ENCODE measurements at places on chromosomes 6 and 20.

DNA sequence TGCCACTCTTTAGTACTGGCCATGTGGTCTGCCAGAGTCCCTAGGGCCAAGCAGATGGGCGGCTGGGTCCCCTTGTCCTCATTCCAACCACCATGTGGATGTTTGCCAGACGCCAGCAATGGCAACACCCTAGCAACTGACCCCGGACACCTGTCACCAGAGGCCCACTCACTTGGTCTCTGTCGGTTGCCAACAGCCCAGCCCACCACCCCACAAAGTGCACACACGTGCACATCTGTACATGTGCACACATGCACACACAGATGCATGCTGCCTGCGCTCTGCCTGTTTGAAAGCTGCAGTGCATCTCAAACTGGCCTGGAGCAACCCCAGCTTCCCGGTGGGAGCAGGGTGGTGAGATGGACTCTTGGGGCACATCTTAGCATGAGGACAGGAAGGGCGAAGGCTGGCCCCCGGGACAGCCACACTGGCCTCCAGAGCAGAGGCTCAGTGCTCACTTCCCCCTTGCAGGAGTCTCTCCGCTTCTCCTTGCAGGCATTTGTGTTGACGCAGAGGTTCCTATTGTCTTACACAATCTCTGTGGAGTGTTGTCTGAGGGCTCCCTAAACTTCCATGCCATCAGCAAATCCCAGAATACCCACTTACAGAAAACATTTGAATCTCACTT is 54.0 kb downstream of the PSMG4 start:
- no peak for DNase-seq

DNA sequence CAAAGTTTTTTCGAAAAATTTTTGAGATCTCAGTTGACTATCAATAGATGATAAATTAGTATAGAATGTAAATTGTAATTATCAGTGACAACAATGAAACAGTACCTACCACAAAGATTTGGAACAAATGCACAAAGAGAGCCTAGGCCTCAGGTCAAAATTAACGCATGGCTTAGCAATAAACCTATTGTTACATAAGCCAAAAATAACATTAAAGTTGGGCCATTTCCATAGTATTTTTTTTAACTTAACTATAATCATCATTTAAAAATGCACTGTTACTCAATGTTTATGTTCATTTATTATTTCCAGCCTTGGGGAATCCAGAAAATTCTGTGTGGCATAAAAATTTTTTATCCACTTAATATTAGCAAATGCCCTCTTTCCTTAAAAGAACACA is 117.0 kb downstream of the EPB41L2 start:
- no peak for DNase-seq

DNA sequence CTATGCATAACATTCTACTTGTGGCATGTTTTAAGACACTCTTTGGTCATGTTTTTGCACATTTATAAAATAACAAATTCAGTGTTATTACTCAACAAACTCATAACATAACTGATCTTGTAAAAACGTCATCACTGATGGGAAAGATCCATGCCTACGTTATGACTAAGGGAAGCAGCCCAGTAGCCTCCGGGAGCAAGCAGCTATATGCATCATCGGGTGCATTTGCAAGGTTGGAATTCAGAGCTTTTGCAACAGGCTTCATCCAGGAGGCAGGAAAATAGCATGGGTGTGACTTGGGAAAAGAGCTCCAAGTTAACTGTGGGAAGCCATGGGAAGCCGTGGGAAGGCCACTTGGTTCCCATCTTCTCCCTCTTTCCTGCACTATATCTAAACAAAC is 271.6 kb upstream of the SGK1 start:
- no peak for DNase-seq

- no peak for DNase-seq
Measured at GRCh38 chr6:133289733-133290306, 48.7 kb downstream of the EYA4 start.

DNA sequence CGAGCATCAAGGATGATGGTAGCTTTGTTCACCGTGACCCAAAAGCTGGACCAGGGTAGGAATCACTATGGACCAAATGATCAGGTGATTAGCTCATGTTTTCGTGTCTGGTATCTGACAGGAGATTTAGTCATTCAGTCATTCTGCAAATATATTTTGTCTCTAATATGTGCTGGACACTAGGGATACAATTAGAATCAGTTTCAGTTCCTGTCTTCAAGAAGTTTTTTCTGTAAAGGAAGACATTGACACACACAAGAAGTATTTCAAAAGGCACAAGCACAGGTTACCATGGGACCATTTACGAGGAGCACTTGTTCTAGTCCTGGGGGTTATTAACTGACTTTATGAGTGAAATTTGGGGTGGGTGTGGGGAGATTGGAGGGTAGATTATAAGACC is 244.9 kb downstream of the HIVEP2 start:
- no peak for DNase-seq

DNA sequence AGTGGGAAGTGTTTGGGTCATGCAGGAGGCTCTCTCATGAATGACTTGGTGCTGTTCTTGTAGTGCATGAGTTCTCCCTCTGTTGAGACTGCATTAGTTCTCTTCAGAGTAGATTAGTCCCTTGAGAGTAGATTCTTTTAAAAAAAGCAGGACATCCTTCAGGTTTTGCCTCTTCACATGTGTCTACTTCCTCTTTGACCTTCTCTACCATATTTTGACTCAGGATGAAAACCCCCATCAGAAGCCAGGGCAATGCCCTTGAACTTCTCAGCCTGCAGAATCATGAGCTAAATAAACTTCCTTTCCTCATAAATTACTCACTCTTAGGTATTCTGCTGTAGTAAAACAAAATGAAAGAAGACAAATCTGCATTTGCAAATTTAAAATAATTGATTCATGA is 170.3 kb downstream of the CD109 start:
- DNase-seq: no peak

GRCh38 chr20:41293269-41294037 is 24.1 kb downstream of the ZHX3 start:
- DNase-seq: no peak

- no peak for DNase-seq
Measured at GRCh38 chr20:41309817-41310216, 7.7 kb downstream of the ZHX3 start.

DNA sequence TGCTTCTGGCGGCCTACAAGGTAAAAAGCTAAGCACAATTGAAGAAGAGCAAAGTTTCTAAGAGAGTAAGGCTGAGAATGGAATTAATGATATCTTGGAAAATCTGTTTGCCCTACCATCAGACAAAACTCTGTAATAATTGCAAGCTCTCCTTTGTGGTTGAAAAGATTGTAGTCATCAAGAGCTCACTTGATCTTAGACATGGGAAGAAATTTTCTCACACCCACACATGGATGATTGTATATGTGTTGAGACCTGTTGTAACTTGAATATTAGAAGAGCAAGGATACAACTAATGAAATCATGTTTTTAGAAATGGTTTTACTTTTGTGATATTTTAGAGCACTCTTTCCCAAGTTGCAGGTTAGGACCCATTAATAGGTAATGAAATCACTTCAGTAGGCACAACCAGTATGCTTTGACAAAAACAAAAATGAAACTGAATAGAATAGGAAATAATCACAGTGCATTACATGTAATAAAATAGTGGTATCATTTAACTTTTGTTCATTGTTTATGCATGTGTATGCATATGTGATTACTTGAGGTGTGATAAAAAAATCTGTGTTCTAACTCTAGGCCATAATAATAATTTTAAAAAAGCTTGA is 14.0 kb downstream of the DCBLD1 start:
- no peak for DNase-seq

DNA sequence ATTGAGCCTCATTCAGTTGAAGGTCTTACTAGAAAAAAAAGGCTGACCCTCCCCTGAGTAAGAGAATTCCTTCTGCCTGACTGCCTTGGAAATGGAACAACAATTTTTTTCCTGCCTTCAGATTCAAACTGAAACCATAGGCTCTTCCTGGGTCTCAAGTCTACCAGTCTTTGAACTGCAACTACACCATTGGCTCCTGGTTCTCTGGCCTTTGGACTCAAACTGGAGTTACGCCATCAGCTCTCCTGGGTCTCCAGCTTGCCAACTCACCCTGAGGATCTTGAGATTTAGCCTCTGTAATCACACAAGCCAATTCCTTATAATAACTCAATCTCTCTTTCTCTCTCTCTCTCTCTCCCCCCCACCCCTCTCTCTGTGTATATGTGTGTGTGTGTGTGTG is 36.0 kb upstream of the SNX9 start:
- DNase-seq: no peak

DNA sequence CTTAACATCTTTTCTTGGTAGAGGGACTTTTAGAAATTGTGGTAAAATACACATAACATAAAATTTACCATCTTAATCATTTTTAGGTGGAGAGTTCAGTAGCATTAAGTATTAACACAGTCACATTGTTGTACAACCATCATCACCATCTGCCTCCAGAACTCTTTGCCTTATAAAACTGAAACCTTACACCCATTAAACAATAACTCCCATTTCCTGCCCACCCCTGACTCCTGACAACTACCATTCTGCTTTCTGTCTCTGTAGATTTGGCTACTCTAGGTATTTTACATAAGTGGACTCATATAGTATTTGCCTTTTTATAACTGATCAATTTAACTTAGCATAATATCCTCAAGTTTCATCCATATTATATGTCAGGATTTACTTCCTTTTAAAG is 88.7 kb downstream of the ZHX3 start:
- DNase-seq: no peak

DNA sequence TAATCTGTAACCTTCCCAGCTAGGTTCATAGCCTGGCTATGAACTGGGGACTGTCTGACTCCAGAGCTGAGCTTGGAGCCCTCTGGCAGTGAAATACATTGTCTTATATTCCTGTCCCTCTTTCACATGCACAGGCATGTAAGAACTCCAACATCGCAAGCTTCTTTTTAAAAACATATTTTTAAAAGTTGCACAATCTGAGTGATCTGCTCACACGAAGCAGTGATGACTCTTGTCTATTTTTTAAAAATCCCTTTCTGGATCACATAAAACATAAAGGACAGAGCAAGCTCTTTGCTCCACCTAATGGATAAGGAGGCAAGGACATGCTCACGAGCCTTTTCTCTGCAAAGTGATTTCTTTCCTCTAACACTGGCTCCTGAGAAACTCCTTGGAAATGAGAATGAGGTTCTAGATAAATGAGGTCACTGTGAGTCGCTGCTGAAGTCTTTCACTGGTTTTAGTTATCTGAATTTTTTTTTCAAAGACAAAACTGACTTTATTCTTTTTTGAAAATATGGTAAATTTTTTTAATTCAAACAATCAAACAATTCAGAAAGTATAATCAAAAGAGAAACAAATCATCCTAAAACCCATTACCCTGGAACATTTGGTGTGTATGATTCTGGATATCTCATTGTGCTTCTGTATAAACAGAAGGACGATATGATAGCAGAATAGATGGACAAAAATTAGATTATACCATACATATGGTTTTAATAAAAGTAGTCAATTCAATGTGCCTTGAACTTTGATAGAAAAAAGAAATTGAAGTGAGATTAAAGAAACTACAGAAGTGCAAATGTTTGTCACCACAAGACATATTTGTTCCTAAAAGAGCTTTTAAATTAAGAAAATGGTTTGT is 30.8 kb downstream of the IL20RA start:
- DNase-seq: no peak

DNA sequence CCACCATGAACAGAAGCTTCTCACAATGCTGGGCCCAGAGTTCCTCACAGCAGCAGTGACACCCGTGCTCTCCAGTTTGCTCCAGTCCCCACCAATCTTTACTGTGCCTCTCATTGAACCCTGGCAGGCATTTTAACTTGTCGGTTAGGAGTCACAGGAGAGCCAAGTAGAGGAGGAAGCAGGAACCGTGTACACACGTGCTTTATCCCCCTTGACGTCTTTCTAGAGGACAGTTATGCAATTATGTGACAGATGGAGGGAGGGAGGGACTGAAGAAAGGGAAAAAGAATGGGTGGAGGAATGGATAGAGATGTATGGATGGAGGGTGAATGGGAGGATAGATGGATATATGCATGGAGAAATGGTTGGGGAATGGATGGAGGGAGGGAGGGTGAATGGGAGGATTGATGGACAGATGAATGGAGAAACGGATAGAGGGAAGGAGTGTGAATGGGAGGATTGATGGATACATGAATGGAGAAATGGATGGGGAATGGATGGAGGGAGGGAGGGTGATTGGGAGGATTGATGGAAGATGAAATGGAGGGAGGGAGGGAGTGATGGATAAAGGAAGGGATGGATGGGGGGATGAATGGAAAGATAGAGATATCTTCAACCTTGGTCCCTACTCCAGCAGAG is 26.0 kb downstream of the RBM38 start:
- no peak for DNase-seq

- no peak for DNase-seq
Measured at GRCh38 chr6:41785254-41785653, 2.2 kb upstream of the TOMM6 start.

GRCh38 chr20:46285072-46285471 is 23.2 kb downstream of the CDH22 start:
- no peak for DNase-seq

DNA sequence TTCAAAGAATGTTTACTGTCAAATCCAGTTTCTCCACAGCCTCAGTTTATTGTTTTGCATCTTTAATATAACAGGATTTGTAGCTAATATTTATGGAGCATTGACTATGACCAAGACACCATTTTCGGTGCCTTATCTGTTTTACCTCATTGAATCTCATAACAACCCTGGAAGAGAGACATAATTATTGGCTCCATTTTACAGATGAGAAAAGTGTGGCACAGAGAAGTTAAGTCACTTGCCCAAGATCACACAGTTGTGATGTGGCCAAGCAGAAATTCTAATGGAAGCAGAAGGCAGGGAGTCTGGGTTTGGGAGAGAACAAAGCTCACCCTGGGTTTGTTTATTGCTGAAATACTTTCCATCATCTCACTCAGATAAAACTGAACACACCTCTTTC is 17.5 kb upstream of the NFATC2 start:
- DNase-seq: no peak

- DNase-seq: no peak
Measured at GRCh38 chr6:128694303-128695009, 174.1 kb upstream of the PTPRK start.

DNA sequence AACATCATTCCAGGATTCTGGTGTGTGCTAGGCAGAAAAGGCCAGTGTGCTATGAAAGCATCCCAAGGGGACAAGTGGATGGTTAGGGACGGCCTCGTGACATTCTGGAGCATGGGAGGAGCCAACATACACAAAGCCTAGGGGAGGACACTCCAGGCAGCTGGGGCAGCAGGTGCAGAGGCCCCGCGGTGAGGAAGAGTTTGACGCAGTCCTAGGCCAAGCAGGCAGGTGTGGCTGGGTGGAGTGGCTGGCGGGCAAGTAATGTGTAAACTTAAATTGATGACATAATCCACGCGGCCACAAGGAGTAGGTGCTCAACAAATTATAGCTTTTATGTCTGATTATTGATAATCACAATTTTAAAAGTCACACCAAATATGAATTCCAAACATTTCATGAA is 93.6 kb downstream of the TMEM242 start:
- DNase-seq: no peak

GRCh38 chr20:4217349-4217841 is 202.0 kb upstream of the RNF24 start:
- DNase-seq: no peak

DNA sequence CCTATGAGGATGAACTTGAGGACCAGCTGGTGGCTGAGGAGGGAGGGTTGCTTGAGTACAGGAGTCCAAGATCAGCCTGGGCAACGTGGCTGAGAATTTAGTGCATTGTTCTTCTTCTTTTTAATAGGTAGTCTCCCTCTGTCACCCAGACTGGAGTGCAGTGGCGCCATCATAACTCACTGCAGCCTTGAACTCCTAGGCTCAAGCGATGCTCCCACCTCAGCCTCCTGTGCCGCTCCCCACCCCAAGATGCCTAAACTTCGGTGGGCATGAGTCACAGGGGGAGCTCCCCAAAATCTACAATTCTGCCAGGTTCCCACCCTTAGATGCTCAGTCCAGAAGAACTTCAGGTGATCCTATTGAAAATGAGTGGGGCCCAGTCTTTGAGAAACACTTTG is 21.4 kb downstream of the FAM50B start:
- DNase-seq: no peak

Measured in stimulated activated CD8-positive, alpha-beta memory T cell treated with anti-CD3 and anti-CD28 coated beads, Interleukin-15, amount 100 ng/mL, for 1 hour (primary cell).